ENCODE measurements at places on chromosomes 2 and 18.

- no peak for DNase-seq
Measured at GRCh38 chr2:38665854-38666555, at the start of gene GALM. GALM (plus strand) TSS chr2:38666114; CDS start chr2:38666162, 48 bp downstream.

DNA sequence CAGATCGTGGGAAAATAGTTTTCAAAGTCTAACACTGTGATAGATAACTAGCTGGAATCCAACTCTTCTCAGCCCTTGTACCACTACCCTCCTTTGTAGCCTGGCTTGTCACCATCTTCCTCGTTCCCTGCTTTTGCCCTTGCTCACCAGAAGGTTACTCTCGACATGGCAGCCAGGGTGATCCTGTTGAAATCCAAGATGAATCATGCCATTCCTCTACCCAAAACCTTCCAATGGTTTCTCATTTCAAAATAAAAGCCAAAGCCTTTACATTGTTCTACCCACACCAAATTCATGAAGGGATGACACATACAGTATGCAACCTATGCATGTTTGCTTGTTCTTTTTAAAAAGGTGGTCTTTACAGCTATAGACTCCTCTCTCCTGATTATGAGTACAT lies 45.7 kb downstream of the STAT4 start:
- DNase-seq: no peak

GRCh38 chr2:71742953-71743601 lies 289.7 kb downstream of the DYSF start:
- peak; percentile 52 for DNase-seq

DNA sequence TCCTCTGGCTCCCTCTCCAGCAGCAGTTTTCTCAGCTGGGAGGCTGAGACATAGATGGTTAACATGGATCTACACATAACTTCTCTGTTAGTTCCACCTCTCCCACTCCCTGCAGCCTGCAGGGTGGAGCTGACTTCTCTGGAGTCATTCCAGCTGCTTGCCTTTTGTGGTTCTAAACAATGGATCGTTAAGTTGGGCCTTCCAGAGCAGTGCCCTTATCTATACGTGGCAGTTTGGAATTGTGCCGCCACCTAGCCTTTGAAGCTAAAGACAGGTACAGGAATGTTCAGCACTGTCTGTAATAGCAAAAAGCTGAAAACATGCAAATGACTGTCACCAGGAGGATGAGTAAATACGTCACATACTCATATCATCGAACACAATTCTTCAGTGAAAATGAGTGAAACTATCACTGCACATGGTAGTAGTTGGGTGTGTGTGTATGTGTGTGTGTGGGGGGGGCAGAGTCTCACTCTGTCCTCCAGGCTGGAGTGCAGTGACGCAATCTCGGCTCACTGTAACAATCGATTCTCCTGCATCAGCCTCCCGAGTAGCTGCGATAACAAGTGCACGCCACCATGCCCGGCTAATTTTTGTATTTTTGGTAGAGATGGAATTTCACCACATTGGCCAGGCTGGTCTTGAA lies 50.3 kb downstream of the SH2D6 start:
- DNase-seq: peak; percentile 24

- no peak for DNase-seq
Measured at GRCh38 chr2:109148991-109149645, 20.1 kb downstream of the SH3RF3 start.

DNA sequence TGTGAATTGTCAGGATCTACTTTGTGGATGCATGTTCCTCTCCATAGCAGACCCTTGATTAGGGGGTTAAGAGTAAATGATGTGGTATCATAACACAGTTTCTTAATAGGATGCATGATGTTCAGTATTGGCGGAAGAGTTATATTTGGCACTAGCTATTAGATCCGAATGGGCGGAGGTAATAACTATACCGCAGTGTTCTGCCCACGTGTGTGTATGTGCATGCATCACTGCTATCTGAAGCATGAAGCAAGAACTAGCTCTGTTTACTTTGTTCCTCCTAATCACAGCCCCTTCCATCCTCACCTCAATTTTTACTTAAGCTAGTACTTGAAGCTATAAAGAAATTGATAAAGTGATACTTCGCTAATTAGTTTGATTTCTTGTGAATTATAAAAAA lies 159.6 kb upstream of the NOSTRIN start:
- DNase-seq: no peak

GRCh38 chr2:77602771-77603170 lies 80.6 kb upstream of the LRRTM4 start:
- DNase-seq: no peak

DNA sequence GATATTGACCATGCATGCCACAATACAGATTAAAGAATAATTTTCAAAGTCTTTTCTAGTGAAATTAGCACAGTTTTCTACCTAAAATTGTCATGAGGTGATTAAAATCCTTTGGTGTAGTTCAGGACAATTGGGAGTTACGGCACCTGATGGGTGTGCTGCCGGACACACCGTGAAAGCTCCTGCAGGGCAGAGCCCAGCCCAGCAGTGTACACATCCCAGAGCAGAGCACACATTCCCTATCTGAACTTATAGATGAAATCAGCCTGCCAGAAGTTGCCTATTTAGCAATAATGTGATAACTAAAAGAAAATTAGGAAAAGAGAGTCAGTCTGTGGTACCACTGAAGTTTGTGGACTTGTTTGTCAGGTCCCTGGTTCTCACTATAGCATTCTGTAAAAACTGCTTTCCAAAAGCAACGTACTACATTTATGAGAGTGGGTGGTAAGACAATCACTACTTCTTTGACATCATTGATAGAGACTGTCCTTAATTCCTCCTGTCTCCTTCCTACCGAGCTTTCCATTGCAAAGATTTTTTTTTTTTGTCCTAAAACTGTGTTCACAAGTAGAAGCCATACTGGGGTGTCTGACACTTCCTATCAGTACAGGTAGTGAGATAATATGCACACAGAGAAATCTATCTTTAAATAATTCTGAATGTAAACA lies 3.4 kb downstream of the CYTIP start:
- no peak for DNase-seq

- DNase-seq: no peak
Measured at GRCh38 chr18:398935-399630, 101.4 kb downstream of the COLEC12 start.

GRCh38 chr2:233408366-233409285 lies 54.3 kb downstream of the DGKD start:
- no peak for DNase-seq

GRCh38 chr2:145914716-145915115 lies 1394.8 kb upstream of the ZEB2 start:
- DNase-seq: no peak

- DNase-seq: no peak
Measured at GRCh38 chr2:197705912-197706838, 1.0 kb downstream of the MARS2 start.

DNA sequence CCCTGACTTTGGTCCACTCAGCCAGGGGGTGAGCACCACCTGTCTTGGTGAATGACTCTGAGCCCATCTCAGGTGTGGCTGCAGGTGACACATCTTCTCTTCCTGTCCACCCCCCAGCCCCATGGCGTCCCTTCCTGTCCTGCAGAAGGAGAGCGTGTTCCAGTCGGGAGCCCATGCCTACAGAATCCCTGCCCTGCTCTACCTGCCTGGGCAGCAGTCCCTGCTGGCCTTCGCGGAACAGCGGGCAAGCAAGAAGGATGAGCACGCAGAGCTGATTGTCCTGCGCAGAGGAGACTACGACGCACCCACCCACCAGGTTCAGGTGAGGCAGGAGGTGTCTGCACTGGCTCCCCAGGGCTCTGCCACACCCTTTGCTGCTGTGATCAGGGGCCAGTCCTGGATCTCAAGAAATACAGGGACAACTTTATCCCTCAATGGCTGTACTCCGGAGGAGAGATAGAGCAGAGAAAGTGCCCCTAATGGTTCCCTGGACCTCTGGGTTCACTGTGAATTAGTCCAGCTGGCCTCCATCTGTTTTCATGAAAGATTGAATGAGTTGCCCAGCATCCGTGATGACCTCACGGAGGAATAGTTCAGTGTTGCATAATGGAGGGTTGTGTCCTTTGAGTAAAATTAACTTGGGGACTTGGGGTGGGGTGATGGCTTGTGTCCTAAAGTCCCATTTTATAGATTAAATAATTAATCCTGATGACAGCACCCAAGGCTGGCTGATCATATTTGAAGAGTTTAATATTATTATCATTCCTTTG lies at the start of gene NEU2:
NEU2 (plus strand) TSS at position 122 of the 770 bp plus-strand sequence; CDS start at position 122, 0 bp downstream.
- no peak for DNase-seq

DNA sequence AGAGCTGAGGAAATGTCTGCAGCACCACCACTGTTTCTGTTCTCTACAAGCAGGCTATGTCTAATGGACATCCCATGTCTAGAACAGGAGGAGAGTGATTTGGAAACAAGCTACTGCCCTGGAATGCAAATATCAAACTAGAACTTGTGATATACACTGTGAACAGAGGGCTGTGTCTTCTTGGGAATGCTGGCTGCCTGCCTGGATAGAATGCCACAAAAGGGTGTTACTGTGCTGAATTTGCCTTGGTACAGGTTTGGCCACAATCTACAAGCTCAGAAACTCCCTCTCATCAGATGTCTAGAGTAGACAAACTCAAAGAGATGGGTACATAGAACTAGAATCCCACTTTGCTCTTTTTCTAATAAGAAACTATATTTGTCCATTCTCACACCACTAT lies 170.5 kb downstream of the NYAP2 start:
- no peak for DNase-seq

GRCh38 chr18:52979892-52980291 lies 639.9 kb downstream of the DCC start:
- DNase-seq: no peak

GRCh38 chr2:168029071-168029470 lies 218.3 kb downstream of the STK39 start:
- no peak for DNase-seq

DNA sequence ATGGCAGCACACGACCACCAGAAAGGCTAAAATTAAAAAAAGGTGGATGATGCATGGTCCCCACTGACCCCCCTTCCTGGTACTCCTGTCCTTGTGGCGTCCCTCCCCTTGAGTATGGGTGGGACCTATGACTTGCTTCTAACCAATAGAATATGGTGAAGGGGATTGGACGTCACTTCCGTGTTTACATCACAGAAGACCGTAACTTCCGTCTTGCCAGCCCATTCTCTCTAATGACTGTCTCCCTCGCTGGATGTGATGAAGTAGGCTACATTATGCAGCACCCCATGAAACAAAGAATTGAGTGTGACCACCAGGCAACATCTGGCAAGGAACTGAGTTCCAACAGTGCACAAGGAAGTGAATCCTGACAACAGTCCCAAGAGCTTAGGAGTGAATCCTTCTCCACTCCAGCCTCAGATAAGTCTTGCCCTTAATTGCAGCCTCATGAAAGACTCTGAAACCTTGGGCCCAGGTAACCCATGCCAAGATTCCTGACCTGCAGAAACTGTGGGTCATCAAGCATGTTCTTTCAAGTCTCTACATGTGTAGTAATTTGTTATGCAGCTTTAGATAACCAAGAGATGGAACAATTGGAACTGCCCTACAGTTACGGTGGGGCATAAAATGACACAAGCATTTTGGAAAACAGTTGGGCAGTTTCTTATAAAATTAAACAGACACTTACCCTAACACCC lies 80.1 kb upstream of the NPAS2 start:
- no peak for DNase-seq
